ENCODE measurements at places on chromosomes 7 and 10. TPM values are rescaled to one million over a fixed set of nuclear protein-coding genes. Genes with fewer than 3 reads are reported as not detected.

DNA sequence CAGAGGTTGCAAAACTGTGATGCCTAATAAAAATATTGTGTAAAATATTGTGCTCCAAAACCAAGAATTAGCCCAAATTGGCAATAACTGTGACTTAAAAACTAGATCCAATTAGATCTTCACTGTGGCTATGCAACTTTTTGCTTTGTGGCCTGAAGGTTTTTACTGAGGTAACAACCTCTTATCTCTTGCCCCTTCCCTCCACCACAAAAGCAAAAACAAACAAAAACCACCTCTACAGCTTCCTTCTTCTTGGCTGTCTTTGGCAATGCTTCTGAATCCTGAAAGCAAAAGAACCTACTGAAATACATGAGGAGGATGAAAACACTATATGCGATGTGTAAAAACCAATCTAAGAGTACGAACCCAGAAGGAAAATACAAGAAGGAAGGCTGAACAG is 226.7 kb upstream of the MBL2 start:
- no peak overlapping the region for H3K27ac ChIP-seq
- no peak for DNase-seq
- no peaks in the 10 kb centered on the region for H3K4me1 ChIP-seq
- H3K27me3 ChIP-seq: no peaks in the 10 kb centered on the region
- no peak overlapping the region for H3K4me3 ChIP-seq
- no peaks in the 10 kb centered on the region for H3K36me3 ChIP-seq

GRCh38 chr10:131692176-131692575 is 208.6 kb upstream of the PPP2R2D start:
- no peak for DNase-seq
- H3K27ac ChIP-seq: no peak overlapping the region
- H3K4me3 ChIP-seq: no peak overlapping the region
- no peaks in the 10 kb centered on the region for H3K36me3 ChIP-seq
- H3K27me3 ChIP-seq: no peaks in the 10 kb centered on the region
- no peaks in the 10 kb centered on the region for H3K4me1 ChIP-seq

GRCh38 chr7:78620920-78621319 is 822.3 kb downstream of the PHTF2 start:
- H3K4me1 ChIP-seq: no peaks in the 10 kb centered on the region
- no peak overlapping the region for H3K27ac ChIP-seq
- H3K4me3 ChIP-seq: no peak overlapping the region

DNA sequence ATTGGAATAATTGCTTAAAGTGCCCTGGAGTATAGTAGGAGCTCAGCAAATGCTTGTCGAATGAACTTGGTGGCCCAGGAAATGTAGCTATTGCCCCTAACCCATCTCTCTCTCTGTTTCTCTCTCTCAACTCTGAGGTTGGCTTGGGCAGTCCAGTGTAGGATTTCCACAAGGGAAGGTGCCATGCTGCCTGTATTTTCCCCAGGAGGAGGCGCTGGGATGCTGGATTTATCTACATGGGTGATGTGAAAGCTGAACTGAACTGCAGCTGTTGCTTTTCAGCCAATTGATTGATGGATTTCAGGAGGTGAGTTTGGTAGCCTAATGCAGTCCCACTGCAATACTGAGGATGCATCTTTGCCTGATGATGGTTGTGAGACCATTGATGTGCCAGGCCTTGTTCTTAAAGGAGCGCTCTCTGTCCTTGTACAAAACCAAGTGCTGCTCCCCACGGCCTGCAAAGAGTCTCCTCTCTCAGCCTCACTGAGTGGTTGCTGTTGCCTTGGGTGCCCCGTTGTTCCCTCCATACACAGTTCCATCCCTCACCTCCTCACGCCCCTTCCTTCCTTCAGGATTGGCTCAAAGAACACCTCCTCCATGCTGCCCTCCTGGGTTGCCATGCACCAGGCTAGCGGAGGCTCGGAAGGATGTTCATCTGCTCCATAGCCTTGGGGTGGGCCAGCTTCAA is 200.6 kb downstream of the GLRX3 start:
- H3K27ac ChIP-seq: no peak overlapping the region
- no peaks in the 10 kb centered on the region for H3K4me1 ChIP-seq
- DNase-seq: no peak
- H3K27me3 ChIP-seq: no peaks in the 10 kb centered on the region
- no peak overlapping the region for H3K4me3 ChIP-seq
- H3K36me3 ChIP-seq: no peaks in the 10 kb centered on the region

- no peak overlapping the region for H3K27ac ChIP-seq
- DNase-seq: no peak
- no peaks in the 10 kb centered on the region for H3K4me1 ChIP-seq
- H3K4me3 ChIP-seq: no peak overlapping the region
These were observed 101.5 kb upstream of the MTPN start for GRCh38 chr7:136078630-136079029.

GRCh38 chr10:100731407-100732240 is 13.8 kb upstream of the PAX2 start:
- no peak for DNase-seq
- H3K27me3 ChIP-seq: peaks cover 52% of the 10 kb centered on the region
- H3K27ac ChIP-seq: no peak overlapping the region
- H3K4me3 ChIP-seq: no peak overlapping the region

DNA sequence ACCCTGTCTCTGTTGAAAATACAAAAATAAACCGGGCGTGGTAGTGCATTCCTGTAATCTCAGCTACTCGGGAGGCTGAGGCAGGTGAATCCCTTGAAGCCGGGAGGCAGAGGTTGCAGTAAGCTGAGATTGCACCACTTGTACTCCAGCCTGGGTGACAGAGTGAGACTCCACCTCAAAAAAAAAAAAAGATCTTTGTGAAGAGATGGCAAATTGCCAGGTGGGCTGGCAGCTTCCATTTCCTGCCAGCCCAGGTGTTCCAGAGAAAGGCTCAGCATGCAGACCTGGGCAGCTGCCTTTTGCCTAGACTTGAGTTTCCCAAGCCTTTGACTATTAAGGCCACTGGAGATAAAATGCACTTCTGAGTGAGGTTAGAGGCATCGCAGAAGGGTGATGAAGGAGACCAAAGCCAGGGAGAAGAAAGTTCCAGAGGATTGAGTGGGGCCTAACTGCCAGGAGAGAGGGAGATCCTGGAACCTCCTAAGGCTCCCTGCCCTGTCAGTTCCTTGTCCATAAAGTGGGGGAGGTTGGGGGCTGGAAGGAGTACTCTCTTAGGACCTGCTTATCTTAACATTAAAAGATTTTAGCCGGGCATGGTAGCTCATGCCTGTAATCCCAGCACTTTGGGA is 10.0 kb upstream of the DDIT4 start:
- H3K4me3 ChIP-seq: no peak overlapping the region
- no peaks in the 10 kb centered on the region for H3K36me3 ChIP-seq
- peak; percentile 74 for DNase-seq
- H3K4me1 ChIP-seq: peaks cover 75% of the 10 kb centered on the region
- no peaks in the 10 kb centered on the region for H3K27me3 ChIP-seq

GRCh38 chr10:47182934-47183703 is 116.9 kb upstream of the GDF10 start:
- DNase-seq: peak; percentile 13
- no peak overlapping the region for H3K4me3 ChIP-seq
- no peak overlapping the region for H3K27ac ChIP-seq
- H3K4me1 ChIP-seq: no peaks in the 10 kb centered on the region
- no peaks in the 10 kb centered on the region for H3K36me3 ChIP-seq

- peaks cover 10% of the 10 kb centered on the region for H3K4me1 ChIP-seq
- DNase-seq: no peak
- no peaks in the 10 kb centered on the region for H3K36me3 ChIP-seq
- no peaks in the 10 kb centered on the region for H3K27me3 ChIP-seq
These were observed 9.9 kb upstream of the LIPM start for GRCh38 chr10:88792661-88793060.

Gene ADRB1
- total RNA-seq: not detected

Gene PRLHR
- not detected for total RNA-seq

Gene GPC2
- 12.5 TPM for total RNA-seq

Gene FRAT1
- 21.8 TPM for total RNA-seq

All from CD4-positive, alpha-beta memory T cell (primary cell).